ENCODE measurements at places on chromosomes 5 and 9.

DNA sequence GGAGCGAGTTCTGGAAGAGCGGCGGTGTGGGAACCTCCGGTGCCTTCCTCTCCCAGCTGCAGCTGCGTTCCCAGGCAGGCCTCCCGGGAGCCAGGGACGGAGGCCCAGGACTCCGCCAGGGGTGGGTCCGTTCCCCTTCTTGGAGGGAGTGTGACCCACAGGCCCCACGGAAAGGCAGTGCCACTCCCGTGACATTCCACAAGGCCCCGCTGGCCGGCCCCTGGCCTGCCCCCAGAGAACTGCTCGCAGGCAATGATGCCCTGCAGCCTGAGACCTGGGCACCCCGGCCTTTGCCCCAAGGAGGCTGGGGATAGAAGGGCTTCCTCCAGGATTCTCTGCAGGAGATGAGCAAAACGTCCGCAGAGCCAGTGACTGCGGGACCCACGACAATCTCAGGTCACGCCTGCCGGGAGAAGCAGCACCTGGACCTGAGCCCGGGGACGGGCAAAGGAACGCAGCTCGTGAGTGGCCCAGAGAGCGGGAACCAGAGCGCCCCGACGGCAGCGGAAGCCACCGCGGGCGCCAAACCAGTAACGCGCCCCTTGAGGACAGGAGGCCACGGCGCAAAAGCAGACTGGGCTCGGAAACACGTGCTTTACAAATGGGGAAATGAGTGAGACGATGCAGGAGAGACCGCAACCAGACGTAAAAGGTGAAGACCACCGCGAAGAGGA lies 9.3 kb downstream of the OBP2B start:
- no peak for DNase-seq

DNA sequence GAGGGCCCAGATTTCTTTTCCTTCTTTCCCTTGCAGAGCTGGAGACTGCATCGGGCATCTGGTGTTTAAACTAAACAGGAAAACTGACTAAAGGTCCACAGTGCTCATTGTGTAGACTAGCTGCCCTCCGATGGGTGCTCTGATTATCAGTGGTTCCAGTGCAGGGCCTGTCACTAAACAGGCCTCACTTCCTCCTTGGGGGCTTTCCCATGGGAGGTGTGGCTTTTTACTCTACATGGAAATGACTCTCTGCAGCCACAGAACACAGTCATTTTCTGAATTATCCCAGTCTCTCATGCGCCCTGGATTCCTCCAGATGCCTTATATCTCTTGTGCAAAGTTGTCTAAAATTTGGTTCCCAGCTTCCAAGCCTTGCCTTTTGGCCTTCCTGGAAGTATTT lies 199.2 kb downstream of the TRIO start:
- no peak for DNase-seq

GRCh38 chr5:190366-191035 lies 794 bp upstream of the LRRC14B start:
- DNase-seq = no peak

DNA sequence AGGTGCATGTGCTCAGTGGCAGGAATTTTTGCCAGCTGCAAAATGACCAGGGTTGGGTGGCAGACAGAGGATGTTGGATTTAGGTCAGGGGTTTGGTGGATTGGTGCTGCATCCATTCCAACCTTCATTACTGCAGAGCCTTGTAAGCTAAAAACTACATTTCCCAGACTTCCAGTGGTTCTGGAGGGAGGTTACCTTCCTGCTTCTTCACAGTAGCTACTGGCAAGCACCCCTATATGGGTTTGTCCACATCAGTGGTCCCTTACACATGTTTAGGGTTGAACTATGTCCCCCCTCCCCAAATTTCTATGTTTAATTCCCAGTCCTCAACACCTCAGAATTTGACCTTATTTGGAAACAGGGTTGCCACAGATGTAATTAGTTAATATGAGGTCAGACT lies 20.7 kb upstream of the IL17B start:
- no peak for DNase-seq

GRCh38 chr5:111494355-111494999 lies 17.9 kb downstream of the STARD4 start:
- DNase-seq = no peak

DNA sequence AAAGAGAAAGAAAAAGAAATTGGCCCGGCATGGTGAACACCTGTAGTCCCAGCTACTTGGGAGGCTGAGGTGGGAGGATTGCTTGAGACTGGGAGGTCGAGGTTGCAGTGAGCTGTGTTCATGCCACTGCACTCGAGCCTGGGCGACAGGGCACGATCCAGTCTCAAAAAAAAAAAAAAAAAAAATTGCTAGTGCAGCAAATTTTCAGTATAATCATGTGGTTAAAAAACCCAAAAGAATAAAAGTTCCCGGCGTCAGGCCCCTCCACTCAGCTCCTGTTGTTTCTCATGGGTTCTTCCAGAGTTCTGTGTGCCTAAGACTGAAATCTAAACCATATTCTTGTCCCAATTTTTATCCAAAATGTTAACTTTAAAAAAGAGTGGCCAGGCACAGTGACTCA lies 49.1 kb downstream of the WNK2 start:
- no peak for DNase-seq

All from stimulated activated naive CD4-positive, alpha-beta T cell treated with Interleukin-2 at 50 U/mL for 16 hours (primary cell).